T47D (cell line): ENCODE measurements at places on chromosomes 2 and 18.

GRCh38 chr2:11446733-11447248, 19.2 kb downstream of the E2F6 start:
- DNase-seq, result peak; percentile 66

DNA sequence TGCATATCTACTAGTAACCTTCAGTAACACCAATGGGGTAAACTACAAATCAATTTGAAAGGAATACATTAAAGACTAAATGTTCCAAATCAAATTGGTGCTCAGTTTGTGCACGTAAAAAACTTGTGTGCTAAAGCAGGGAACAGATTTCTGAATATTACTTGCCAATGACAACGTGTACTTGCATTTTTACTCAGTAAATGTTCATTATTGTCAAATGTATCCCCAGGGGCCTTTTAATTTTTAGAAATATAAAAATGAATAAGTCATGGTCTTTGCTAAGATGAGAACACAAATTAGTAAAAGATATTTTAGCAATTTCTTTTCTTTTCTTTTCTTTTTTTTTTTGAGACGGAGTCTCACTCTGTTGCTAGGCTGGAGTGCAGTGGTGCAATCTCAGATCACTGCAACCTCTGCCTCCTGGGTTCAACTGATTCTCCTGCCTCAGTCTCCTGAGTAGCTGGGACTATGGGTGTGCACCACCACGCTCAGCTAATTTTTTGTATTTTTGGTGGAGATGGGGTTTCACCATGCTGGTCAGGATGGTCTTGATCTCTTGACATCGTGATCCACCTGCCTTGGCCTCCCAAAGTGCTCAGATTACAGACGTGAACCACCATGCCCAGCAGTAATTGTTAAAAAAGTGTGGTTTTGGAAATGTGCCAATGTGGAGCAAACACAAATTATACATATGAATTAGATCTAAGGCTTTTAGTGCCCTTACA, 52.6 kb downstream of the PMAIP1 start:
- DNase-seq, result no peak

DNA sequence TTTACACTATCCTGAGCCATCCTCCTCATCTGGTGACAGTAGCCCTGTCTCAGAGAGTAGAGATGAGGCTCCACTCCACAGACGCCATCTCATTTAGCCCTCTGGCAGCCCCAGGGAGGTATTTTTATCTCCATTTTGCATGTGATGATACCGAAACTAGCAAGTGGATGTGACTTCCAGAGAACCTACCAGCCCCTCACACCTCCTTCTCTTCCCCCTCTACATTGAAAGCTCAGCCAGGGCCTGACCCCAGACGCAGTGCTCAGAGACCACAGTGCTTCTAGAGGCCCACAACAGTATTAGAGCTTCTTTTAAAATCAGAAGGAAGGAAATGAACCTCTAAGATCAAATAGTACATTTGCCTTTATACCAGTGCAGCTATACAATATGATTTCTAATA, 8.3 kb downstream of the GYPC start:
- no peak for DNase-seq

DNA sequence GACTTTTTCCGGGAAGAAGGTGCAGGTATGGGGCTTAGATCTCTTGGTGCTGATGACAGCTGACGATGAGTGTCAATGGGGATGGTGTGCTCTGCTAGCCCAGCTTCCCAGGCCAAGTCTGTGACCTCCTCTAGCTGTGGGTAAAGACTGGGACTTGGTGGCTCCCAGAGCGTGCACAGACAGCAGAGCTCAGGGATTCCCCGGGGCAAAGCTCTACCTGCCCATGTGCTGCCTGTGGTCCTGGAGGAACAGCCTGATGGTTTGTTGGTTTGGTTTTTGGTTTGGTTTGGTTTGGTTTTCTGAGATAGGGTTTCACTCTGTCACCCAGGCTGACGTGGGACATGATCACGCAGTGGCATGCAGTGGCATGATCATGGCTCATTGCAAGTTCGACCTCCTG, 19.2 kb downstream of the ATP6V1B1 start:
- DNase-seq, result no peak

GRCh38 chr18:2485983-2486382, 85.3 kb downstream of the METTL4 start:
- DNase-seq, result no peak

- DNase-seq, result no peak
Measured at GRCh38 chr2:157283468-157283867, 26.0 kb downstream of the GALNT5 start.

DNA sequence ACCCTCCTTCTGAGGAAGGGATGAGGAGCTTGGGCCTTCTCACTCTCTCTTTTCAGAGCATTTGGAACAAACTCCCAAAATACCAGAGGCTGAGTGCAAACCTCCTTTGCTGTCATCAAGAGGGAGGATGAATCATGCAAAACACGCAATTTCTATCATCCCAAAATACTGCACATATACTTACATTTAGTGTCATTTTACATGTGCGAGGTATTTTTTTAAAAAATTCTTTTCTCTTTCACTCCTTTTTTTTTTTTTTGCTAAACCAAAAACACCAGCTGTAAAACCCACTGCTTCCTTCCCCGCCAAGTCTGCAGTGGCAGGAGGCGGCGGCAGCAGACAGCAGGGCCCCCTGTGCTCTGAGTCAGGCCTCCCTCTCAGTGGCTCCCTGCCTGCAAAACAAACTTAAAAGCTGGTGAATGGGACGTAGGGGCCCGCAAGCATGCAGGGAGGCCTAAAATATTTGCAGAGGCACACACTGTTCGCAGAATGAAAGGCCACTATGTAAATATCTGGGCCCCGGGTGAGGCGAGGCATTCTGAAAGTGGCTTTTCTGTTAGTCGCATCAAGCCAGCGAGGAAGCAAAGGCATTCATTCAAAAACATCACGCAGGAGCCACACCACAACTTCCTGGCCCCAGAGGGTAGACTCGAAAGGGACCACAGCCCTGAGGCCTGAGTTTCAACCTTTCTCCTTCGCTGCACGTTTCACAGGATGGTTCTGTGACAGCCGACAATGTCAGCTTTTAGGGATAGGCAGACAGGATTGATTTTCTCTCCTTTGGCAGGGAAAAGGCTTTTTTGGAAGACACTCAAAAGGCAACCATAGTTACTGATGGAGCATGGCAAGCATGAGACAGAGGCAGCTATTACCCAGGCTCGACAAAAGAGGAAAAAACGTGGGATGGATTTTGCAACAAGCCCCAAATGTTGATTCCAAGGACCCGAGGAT, 73.4 kb downstream of the ACTR2 start:
- no peak for DNase-seq

- DNase-seq, result peak; percentile 95
Measured at GRCh38 chr2:216498379-216499352, at the start of gene RPL37A. Gene RPL37A, plus strand, starts transcription at chr2:216498844. Its CDS starts 31 bp downstream, at chr2:216498875.

DNA sequence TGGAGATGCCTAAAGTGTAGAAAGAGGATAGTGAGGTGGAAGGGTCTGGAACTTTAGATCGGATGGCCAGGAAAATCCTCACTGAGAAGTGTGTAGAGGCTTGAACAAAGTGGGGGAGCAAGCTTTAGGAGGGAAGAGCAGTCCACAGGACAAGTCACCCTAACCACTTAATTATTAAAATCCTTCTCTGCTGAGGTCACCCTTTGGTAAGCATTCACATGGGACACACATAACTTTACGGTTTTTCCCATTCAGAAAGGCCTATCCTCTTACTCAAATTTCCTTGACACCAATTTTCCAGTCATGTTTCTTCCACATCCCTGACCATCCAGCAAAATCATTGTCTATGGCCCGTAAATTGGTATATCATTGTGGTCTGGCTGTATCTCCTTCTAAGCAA, 31.0 kb upstream of the ZEB2 start:
- no peak for DNase-seq

- DNase-seq, result no peak
Measured at GRCh38 chr18:48186861-48187260, 222.3 kb downstream of the ZBTB7C start.

DNA sequence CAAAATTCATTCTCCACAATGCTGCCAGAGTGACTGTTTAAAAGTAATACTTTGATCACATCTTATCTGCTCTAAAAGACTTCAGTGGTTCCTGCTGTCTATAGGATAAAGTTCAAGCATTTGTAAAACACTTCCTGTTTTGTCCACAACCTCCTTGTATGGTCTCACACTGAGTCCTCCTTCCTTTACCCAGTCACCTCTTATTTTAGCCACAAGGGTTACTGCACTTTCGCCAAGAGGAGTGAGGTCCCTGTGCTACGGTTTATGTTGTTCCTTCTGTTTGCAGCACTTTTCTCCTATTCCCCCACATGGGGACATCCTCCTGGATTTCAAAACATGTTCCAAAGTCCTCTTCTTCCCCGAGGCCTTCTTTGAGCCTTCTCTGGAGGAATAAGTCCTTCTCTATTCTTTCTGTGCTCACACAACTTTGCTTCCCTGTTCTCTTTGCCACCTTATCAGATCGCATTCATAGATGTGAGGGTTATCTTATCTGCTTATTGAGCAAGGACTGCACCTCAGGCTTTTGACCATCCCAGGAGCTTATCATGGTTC, 112.2 kb upstream of the NABP1 start:
- no peak for DNase-seq

DNA sequence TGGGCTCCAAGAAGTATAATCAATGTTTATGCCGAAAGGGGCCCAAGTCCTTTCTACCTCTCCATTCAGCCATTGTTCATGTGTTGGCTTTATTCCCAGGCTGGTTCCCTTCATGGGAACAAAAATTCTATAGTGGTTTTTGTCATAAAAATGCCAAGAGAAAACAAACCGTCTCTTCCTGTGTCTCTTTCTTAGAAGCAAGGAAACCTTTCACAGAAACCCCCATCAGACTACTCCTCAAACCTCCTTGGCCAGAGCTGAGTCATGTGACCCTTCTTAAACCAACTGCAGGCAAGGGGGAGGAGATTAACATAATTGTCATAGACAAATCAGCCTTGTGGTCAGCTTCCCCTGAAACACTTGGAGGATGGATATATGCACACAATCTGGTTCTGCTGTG, 75.1 kb upstream of the TANK start:
- DNase-seq, result no peak

DNA sequence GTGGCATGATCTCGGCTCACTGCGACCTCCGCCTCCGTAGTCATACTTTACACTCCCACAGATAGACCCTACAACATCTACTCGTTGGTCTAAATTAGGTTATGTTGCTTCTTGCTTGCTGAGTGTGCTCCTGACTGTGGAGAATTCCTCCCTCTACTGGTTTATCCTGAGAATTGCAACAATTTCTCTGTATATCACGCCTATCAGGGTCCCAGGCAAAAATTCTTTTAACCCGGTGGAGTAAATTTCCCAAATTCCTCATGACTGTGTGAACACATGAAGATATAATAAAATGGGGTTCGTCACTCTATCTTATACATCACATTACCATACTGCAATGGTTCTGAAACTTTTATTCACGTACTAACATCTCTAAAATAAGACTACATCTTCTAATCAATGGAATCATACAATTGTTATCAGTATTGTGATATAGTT, 156.7 kb downstream of the EVA1A start:
- DNase-seq, result peak; percentile 47

GRCh38 chr2:74599676-74600075, 45.2 kb downstream of the DOK1 start:
- no peak for DNase-seq

GRCh38 chr18:75129717-75130477, 79.0 kb downstream of the PTGR3 start:
- DNase-seq, result no peak

DNA sequence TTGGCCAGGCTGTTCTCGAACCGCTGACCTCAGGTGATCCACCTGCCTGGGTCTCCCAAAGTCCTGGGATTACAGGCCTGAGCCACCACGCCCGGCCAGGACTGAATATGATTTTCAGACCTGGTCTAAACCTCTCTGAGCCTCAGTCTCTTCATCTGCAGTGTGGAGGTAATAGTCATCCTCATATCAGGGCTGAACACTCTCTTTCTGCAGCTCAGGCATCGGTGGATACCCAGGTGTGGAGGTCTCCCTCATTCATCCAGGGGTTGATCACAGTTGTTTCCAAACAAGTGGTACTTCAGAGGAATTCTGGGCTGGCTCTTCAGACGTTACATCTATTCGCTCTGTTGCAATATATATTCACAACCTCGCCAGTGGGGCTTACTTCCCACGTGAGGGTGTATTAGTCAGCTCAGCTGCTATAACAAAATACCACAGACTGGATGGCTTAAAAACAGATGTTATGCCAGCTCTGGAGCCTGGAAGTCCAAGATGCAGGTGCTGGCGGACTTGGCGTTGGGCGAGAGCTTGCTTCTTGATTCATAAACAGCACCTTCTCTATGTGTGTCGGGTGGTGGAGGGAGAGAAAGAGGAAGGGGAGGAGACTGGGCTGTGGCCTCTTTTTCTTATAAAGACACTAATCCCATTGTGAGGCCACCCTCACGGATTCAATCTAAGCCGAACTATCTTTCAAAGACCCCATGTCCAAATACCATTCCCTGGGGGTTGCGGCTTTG, 2.9 kb upstream of the MBP start:
- no peak for DNase-seq

DNA sequence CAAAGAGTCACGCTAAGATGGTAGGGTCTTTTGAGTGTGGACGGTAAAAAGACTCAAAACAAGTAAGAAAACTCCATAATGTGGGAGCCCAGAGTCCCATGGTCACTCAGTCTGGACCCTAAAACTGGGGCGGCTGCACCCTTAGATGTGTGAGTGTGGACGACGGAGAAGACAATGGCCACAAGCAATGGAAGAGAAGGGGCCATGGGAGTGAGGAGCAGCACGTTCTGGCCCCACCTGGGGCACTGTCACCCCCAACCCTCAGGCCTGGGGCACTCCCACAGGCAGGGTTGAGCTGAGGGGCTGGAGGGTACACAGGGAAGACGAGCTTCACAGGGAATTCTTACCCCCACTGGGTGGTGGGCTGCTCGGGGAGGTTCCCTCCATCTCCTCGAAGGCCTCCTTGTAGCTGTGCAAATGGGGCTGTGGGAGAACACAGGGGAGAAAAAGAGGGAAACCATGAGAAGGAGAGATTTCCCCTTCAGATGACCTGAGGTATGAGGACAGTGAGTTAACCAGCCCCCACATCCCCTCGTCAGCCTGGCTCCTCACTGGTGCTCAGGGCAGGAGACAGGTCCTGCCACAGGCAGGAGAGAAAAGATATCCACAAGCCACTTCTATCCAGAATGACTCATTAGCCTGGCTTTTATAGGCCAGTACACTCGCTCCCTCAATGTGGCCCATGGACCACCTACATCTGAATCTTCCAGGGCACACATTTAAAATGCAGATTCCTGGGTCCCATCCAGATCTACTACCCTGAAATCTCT, 167.9 kb downstream of the TNS1 start:
- DNase-seq, result no peak

DNA sequence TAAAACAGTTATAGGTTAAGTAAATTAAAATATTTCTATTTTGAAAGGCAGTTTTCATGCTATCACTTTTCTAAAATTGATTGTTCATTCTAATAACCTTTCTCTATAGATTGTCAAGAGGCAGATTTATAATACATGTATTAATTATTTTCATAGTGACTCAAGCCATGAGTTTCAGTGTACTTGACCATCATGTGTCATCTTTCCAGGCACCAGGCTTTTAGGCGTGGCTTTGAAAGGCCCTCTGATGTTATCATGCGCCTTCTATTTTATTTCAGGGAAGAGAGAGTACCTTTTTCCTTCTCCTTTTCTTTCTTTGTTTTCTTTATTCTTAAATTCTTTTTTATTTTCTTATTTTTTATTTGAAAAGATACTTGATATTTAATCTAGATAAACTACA, 128.3 kb upstream of the ETAA1 start:
- DNase-seq, result no peak
